Tibial nerve (tissue), 4 donors: ENCODE measurements at places on chromosomes 4 and X. TPM values are rescaled to one million over a fixed set of nuclear protein-coding genes. Genes with fewer than 3 reads are reported as not detected.

HTR2C gene
- total RNA-seq: not detected

KIT gene
- total RNA-seq: 9.2 TPM

DNA sequence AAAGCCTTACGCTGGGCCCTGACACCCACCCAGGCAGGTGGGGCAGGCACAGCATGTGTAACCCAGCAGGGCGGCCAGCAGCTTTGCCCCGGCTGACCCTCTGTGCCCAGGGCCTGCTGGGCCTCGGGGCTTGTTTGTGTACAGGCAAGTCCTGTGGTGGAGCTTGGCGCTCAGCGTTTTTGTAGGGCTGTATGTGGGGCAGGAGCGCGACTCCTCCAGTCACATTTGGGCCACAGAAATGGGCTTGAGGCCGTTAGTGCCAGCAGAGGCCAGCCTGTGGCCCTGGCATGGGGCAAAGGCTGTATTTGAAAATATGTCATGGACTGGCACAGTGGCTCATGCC is 14.7 kb upstream of the HGFAC start:
- no peak overlapping the region for H3K27ac ChIP-seq
- DNase-seq: no peak
- no peak overlapping the region for H3K4me3 ChIP-seq
- no peaks in the 10 kb centered on the region for H3K36me3 ChIP-seq
- no peaks in the 10 kb centered on the region for H3K27me3 ChIP-seq

GRCh38 chrX:134172588-134173259 is 64.3 kb upstream of the CCDC160 start:
- peak overlapping the region; percentile 43 for H3K4me3 ChIP-seq
- H3K27me3 ChIP-seq: no peaks in the 10 kb centered on the region
- H3K4me1 ChIP-seq: no peaks in the 10 kb centered on the region
- H3K27ac ChIP-seq: peak overlapping the region; percentile 75
- no peak for DNase-seq
- H3K36me3 ChIP-seq: no peaks in the 10 kb centered on the region

- no peaks in the 10 kb centered on the region for H3K27me3 ChIP-seq
- H3K27ac ChIP-seq: no peak overlapping the region
- H3K4me1 ChIP-seq: no peaks in the 10 kb centered on the region
Measured at GRCh38 chr4:63787326-63787725, 621.9 kb downstream of the TECRL start.
